ENCODE measurements at places on chromosomes 4 and X.
A peak's percentile ranks its signal among the peaks of the same experiment; 100 is the strongest.

- DNase-seq: no peak
These were observed 5.2 kb upstream of the RPGR start for GRCh38 chrX:38332505-38332904.

GRCh38 chr4:14783011-14783877, 219.0 kb upstream of the CPEB2 start:
- DNase-seq: no peak

DNA sequence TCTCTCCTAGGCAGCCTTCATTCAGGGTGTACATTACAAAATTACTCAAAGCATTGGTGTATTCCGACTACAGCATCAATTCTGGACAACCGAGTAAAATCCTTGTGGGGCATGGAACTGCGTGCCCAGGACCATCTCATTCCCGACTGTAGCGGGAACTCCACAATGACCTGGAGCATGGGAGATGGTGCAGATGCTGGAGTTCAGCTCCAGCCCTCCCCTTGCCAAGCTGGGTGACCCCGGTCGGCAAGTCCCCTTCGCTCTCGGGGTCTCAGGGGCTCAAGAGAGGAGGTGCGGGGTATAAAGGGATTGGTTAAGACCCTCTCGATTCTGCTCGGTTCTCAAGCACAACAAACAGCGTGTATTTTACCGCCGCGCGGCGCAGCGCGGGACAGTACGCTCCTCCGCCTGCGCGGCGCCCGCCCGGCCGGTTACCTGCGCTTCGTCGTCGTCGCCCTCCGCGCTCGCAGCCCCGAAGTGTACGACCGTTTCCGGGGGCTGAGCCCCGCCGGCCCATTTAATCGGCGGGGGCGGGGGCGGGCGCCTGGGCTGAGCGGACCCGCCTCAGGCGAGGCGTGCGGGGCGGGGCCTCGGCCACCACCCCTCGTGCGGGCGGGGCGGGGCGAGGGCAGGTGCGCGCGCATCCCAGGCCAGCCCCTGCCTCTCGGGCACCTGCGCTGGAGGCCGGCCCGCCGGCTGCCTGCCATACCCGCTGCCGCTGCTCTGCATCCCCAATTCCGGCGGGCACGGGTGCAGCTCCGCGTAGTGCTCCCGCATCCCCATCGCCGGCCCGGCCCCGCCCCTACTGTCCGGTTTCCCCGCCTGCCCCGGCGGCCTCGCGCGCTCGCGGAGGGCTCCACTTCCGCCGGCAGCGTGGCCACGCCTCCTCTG, at the start of gene G6PD:
TSS of gene G6PD (minus strand) at position 493 of the 891 bp plus-strand sequence. CDS start 691 bp downstream, outside the sequence.
- DNase-seq: peak; percentile 62

GRCh38 chr4:6548201-6548881, 26.6 kb upstream of the MAN2B2 start:
- no peak for DNase-seq

DNA sequence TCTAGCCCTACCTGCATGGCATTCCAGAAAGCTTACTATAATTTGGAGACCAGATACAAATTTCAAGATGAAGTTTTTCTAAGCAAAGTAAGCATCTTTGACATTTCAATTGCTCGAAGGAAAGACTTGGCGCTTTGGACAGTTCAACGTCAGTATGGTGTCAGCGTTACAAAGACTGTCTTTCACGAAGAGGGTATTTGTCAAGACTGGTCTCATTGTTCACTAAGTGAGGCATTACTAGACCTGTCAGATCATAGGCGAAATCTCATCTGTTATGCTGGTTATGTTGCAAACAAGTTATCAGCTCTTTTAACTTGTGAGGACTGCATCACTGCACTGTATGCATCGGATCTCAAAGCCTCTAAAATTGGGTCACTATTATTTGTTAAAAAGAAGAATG, 17.6 kb downstream of the THAP9 start:
- no peak for DNase-seq

DNA sequence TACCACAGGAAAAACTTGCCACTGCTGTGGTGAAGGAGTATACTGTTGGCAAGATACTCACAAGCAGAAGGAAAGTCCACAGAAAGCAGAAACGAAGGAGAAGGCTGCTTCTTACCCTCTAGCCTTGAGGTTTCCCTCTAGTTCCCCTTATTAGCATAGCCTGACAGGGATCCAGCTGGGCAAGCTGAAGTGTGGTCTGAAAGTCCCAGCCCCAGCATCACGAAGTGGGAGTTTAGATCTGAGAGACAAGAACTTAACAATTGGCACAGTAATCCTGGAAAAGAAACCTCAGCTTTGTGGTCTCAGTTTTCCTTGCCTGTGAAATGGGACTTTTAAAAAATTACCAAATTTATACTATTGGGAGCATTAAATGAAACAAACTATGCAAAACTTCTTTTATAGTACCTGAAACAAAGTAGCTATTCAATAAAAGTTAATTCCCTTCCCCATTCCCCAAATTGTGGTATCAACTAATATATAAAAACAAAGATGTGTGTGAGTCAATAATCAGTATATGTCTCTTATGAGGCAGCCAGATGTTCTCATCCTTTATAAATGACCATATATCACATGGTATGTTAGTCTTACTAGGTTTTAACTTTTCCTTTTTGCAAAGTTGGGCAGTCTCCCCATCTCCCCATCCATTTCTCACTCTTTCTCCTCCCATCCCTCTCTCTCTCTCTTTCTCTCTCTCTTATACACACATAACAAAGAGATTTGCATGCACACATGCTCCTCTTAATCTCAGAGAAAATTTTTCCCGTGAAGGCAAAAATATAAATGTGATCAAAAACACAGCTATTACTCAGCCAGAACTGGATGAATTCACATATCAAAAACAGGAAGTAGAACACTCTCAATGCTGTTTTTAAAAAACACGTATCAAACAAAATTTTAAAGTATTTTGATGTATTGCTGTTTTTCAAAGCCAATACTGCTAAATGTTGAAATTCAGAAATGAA, 57.8 kb downstream of the SCFD2 start:
- no peak for DNase-seq

DNA sequence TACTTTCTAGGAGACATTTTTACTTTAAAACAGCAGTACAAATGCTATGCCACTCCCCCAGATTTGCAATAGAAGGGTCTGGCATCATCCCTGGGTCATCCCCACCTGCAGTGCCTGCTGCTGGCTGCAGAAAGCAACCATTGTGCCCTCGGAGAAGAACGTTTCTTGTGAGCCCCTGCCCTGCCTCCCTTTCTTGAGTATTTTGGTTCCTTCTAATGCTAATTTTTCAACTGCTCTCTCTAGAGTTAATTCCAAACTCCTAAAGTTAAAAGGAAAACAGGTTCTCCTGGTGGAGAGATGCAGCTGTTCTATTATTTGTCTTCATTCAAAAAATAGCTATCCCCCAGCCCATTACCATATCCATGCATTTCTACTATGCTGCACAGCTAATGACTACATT, 107.1 kb downstream of the IDS start:
- no peak for DNase-seq
